Heart left ventricle (tissue), 16 donors: ENCODE measurements at places on chromosomes 12 and 14. TPM values are rescaled to one million over a fixed set of nuclear protein-coding genes. Genes with fewer than 3 reads are reported as not detected.

Gene MUCL1
- not detected for total RNA-seq

Gene PMCH
- total RNA-seq, result not detected

Gene ITGA5
- total RNA-seq, result 95.0 TPM

Gene SYNE3
- total RNA-seq, result 16.9 TPM

Gene SLC4A8
- 0.51 TPM for total RNA-seq

Gene CFAP251
- 1.7 TPM for total RNA-seq

Gene SPTSSA
- total RNA-seq, result 11.6 TPM

Gene INTS13
- 23.0 TPM for total RNA-seq

- DNase-seq, result no peak
Observed at GRCh38 chr14:99120526-99121318, 151.3 kb downstream of the BCL11B start.

- DNase-seq, result no peak
Observed at GRCh38 chr12:58504143-58504938, 416.0 kb downstream of the LRIG3 start.
